ENCODE measurements at places on chromosomes 2 and 18.

- DNase-seq: no peak
Observed at GRCh38 chr2:137847443-137847842, 116.8 kb upstream of the HNMT start.

DNA sequence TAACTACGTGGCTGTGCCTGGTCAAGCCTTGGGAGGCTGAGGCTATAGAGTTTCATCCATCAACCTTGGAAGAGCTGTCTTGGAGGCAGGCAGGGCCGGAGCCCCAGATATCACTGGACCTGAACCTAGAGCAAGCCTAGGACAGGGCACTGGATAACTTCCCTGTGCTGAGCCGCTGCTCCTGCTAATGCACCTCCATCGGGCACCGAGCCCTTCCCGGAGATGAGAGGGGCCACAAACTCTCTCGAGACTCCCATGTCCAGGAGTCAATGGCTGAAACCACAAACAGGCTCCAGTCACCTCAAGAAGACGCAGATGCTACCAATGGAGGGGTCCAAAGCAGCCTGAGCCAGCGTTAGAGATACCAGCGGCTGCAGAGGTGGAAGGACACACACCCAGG, 866.0 kb downstream of the LRP1B start:
- DNase-seq: no peak

DNA sequence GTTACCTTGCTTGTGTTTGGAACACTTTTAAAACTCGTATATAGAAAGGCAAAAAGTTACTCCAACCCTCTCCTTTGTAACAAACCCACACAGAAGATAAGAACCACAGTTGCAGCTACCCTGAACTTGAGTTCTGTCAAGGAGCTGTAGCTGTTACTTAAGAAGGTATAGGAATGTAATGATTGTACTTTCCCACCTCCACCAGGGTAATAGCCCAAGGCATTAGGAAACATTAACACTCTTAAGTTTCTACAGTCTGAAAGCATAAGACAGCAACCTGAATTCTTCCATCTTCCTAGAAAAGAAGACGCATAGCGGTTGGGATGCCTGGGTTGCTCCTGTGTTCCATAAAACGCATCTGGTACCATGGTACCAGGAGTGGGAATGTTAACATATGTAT, 43.0 kb downstream of the ITGA4 start:
- no peak for DNase-seq

- peak; percentile 33 for DNase-seq
Observed at GRCh38 chr2:61537277-61537949, 743 bp downstream of the XPO1 start.

DNA sequence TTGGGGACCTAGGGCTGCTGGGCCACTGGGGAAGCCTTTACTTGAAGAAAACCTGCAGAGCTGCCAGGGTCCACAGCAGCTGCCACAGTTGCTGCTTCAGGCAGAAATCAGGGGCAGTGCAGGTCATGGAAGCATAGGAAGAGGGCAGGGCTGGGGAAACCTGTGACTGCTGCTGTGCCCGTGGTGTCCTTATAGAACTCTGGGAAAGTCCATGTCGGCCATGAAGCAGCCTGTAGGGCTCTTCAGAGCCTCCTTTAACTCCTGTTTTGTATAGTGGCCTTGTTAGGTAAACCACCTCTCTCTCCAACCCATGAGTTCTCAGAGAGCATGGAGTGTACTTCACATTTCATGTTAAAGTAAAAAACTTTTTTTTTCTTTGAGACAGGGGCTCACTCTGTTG, 62.1 kb downstream of the SMAD4 start:
- DNase-seq: no peak

GRCh38 chr2:164766216-164766953, 75.2 kb downstream of the COBLL1 start:
- no peak for DNase-seq

DNA sequence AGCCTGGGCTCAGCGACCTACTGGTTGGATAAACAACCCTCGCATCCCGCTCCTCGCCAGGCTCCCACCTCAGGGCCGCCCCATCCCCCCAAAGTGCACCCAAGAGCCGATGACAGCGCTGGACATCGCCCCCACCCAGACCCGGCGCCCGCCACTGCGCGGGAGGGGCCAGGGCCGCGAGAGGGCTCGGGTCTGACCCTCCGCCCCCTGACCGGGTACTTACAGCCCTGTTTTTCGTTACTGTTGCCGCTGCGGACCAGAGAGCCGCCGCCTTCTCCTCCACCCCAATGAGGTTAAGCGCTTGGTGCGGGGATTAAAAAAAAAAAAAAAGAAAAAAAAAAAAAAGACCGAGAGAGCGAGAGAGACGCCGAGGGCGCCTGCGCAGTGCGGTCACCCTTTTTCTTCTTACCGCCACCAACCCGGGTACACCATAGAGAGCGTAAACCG, at the start of gene CLASP1:
CLASP1 (minus strand) TSS at position 314 of the 447 bp plus-strand sequence. CDS start 43,567 bp downstream, outside the sequence.
- no peak for DNase-seq

- no peak for DNase-seq
Observed at GRCh38 chr2:117674172-117674571, 140.3 kb upstream of the DDX18 start.

GRCh38 chr2:5140347-5140746, 551.8 kb upstream of the SOX11 start:
- DNase-seq: peak; percentile 95

GRCh38 chr2:232138441-232138840, 176.9 kb downstream of the DIS3L2 start:
- no peak for DNase-seq

- peak; percentile 47 for DNase-seq
Observed at GRCh38 chr2:20159411-20160070, 65.4 kb downstream of the SDC1 start.

DNA sequence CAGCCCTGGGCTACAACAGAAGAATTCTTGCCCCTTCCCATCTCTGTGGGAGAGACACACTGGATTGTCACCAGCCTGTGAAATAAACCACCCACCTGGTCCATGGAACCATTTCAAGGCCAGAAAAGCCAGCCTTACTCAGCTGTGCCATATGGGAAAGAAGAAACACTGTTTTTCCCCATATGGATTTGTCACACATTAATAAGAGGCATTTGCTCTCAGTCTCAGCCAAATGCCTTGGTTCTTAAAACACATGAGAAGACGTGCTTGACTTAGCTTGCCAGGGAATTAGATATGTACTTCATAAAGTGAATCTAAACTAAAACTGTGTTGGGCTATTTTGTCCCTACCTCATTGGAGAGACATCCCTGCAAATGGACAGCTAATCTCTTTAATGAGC, 308.6 kb upstream of the TNP1 start:
- DNase-seq: no peak

DNA sequence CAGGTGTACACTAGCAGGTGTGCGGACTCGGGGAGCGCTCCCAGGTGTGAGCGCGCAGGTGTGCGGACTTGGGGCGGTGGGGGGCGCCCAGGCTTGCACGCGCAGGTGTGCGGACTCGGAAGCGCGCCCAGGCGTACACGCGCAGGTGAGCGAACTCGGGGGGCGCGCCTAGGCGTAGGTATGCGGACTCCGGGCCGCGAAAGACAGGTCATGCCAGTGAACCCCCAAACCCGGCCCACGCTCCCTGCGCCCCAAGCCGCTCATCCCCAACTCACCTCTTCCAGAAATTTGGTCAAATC, 342 bp downstream of the CYB5A start:
- DNase-seq: no peak

GRCh38 chr2:176479961-176480360, 210.7 kb downstream of the MTX2 start:
- no peak for DNase-seq

- peak; percentile 28 for DNase-seq
Observed at GRCh38 chr2:66813976-66814375, 379.1 kb downstream of the MEIS1 start.

GRCh38 chr2:176637486-176638166, 368.4 kb downstream of the MTX2 start:
- DNase-seq: peak; percentile 81

- DNase-seq: no peak
Observed at GRCh38 chr18:74244554-74244953, 47.2 kb downstream of the CYB5A start.

DNA sequence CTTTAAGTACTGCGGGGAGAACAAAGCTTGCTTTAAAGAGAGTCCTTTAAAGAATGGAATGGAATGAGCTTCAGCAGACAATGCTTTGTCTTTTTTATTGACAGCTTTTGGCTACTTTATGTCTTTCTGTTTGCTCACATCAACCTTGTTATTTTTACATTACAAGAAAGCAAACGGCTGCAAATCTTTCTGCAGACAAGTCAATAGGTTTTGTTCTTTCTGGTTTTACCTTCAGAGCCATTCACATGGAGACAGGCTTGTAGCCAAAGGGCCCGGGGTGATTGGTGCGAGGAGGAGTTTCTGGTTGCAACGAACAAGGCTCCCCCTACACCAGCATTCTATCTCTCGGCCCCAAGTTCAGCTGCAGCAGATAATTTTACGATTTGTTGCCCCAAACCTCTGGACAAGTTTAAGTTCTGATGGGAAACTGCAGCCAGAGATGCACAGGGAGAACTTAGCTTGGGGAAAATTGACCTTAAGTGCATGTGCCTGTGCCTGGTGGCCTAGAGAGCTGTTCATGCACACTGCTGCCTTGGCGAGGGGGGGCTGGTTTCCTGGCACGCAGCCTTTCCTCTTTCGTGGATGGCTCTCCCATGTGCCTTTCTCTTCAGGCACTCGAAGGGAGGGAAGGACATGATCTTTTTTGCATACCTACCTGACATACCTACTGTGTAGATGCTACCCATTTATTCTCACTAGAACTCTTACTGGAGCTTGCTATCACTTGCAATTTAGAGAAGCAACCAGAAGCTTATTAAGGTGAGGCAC, 543.2 kb downstream of the DCDC2C start:
- no peak for DNase-seq

DNA sequence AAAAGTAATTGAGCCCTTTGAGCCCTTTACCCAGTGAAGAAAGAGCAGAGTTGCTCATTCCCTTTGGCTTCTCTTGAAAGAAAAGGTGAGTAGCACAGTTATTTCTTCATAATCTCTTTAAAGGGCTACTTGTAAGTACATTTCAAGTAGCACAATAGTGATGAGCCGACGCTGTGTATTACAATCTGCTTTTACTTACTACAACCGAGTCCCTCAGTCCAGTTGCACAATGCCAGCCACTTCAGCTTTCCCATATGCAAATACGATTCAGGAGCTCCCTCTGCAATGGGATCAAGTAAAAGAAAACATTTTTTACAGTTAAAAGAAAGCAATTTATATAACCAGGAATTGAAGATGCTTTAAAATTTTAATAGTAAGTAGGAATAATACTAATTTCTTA, 868.5 kb downstream of the RNF144A start:
- no peak for DNase-seq

DNA sequence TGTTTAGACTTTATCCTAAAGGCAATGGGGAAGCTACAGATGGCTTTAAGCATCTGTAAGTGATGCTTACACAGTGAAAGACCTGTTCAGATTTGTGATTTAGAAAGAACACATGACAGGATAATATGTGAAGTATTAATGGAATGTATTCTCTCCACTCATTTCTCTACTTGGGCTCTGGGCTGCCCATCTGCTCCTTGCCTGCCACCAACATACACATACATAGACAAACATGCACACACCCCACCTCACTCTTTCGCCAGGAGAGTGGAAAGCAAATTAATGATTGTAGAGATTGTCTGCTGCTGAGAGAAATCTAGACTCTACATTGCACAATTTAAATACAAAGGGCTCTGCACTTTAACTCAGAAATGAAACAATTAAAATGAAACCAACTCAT, 61.0 kb upstream of the NFE2L2 start:
- DNase-seq: peak; percentile 27

GRCh38 chr2:24676493-24676892, 116.7 kb downstream of the PTRHD1 start:
- DNase-seq: no peak

GRCh38 chr2:24169023-24169422, 5.8 kb upstream of the FAM228A start:
- no peak for DNase-seq

- no peak for DNase-seq
Observed at GRCh38 chr2:138722316-138722715, 57.9 kb downstream of the NXPH2 start.

GRCh38 chr2:240927390-240927781, 21.2 kb downstream of the CROCC2 start:
- no peak for DNase-seq

GRCh38 chr2:107556038-107556627, 270.6 kb upstream of the RGPD4 start:
- DNase-seq: no peak

DNA sequence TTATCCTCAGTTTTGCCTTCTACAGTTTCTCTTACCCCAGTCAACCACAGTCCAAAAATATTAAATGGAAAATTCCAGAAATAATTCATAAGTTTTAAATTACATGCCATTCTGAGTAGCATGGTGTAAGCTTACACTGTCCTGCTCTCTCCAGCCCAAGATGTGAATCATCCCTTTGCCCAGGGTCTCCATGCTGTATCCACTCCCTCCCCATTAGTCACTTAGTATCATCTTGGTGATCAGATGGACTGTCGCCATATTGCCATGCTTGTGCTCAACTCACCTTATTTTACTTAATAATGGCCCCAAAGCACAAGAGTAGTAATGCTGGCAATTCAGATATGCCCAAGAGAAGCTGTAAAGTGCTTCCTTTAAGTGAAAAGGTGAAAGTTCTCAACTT, 18.5 kb upstream of the CCNT2 start:
- peak; percentile 84 for DNase-seq

GRCh38 chr2:177078855-177079254, 133.7 kb upstream of the HNRNPA3 start:
- DNase-seq: no peak
